ENCODE measurements at places on chromosomes 6 and 20. TPM values are rescaled to one million over a fixed set of nuclear protein-coding genes. Genes with fewer than 3 reads are reported as not detected.
A peak's percentile ranks its signal among the peaks of the same experiment; 100 is the strongest.

DNA sequence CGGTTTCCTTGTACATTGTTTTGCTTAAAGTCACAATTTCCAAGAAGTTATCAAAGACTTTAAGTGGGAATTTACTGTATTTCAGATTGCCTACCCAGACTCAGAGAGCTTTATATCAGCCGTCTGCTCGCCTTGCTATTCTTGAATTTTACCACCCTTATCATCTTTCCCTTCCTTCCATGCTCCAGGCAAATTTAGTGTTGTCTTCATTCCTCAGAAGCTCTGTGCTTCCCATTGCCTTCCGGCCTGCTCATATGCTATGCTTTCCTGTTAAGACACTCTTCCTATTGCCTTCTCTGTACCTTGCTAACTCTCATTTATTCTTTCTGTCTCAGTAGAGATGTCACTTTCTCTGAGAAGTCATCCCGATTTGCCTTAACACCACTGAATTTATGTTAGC, 52.1 kb downstream of the CD2AP start:
- DNase-seq = no peak

GRCh38 chr6:44932651-44933091, 395.5 kb upstream of the RUNX2 start:
- DNase-seq = no peak

- peak; percentile 28 for DNase-seq
These were observed 125.8 kb downstream of the MRPL14 start for GRCh38 chr6:44001318-44002066.

DNA sequence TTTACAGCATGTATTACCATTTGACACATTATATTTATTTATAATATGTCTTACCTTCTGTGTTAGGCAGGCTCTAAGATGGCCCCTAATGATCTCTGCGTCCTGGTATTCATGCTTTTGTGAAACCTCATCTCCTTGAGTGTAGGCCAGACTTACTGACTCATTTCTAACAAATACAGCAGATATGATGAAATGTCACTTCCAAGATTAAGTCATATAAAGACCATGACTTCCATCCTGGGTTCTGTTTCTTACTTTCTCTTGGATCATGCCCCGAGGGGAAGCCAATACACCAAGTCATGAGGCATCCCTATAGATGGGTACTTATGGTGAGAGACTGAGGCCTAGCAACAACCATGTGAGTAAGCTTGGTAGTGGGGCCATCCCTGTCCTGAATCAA, 30.2 kb downstream of the ZHX3 start:
- DNase-seq = no peak

DNA sequence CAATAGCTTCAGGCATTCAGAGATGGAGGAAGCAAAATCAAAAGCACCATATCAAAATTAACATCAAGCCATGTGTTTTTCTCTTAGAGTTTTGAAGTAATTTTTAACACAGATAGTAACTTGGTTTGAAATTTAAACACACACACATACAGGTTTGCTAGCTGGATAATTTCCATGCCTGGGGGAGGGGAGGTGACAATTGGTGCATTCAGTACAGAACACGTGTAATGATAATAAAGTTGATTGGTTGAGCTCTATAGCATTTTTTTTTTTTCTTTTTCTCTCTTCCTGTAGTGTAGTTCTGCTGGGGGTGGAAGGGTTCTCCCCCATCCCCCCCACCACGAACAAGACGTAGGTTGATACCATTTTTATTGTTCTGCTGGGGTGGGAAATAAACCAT, 564.8 kb downstream of the LMBRD1 start:
- no peak for DNase-seq

The BCAS1 gene
- total RNA-seq = not detected

DNA sequence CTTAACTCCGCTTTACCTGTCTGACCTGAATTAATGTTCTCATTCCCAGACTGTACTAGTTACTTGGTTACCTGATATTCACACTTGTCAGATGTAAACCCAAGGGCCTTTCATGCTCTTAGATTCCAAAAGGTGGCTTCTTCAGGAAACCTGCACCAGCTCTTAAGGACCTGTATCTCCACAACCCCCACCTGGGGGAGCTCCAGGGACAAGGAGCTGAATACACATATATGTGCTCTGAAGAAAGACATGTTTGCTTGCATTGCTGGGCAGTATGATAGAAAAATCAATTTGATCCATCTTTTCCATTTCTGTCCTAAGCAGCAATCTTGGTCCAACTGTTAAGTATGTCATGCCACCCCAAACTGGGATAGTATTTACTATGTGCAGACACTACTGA, 64.8 kb upstream of the POU3F2 start:
- peak; percentile 10 for DNase-seq

DNA sequence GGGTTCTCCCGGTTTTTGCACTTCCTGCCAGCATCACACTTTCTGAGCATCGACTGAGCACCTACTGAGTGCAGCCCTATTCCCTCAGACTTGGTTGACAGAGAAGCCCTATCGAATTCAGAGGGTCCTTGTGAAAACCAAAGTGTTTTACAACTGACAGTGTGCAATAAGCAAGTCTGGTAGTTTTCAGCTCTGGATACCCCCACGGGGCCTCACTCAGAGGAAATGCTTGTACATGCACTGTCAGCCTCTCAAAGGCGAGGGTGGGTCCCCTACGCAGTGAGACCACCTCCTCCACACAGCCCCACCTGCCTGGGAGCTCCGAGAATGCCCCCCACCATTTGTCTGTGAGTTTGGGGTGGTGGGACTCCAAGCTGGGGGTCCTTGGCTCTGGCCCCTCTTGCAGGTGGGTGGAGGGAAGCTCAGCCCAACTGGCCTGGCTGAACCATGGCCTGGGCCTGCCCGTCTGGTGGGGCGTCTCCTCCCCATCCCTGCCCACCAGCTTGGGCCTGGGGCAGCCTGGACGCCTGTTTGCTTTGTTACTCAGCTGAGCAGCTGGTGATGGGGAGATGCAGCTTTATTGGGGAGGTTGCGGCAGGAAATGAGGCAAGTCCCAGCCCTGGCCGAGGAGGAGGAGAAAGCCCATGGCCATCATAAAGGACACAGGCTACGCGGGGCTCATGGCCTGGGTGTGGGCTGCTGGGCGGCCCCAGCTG, 1.7 kb downstream of the SPDEF start:
- no peak for DNase-seq

DNA sequence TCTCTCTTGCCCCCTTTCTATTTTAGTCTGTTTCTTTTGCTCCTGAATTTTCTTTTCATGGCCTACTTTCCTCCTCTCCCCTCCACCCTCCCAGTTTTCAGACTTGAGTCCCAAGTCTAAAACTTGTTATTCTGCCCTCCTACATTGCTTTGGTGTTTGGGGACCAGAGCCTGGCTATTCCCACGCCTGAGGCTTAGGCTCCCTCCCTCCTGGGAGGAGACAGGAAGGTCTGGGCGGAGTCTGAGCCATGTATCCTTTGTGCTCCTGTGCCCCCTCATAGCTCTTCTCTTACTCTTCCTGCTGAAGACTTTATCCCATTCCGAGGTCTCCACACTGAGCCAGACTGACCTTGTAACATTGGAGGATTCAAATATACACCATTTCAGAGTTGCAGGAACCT, 69.5 kb downstream of the DAAM2 start:
- no peak for DNase-seq

The TMEM200A gene
- total RNA-seq = 0.35 TPM

DNA sequence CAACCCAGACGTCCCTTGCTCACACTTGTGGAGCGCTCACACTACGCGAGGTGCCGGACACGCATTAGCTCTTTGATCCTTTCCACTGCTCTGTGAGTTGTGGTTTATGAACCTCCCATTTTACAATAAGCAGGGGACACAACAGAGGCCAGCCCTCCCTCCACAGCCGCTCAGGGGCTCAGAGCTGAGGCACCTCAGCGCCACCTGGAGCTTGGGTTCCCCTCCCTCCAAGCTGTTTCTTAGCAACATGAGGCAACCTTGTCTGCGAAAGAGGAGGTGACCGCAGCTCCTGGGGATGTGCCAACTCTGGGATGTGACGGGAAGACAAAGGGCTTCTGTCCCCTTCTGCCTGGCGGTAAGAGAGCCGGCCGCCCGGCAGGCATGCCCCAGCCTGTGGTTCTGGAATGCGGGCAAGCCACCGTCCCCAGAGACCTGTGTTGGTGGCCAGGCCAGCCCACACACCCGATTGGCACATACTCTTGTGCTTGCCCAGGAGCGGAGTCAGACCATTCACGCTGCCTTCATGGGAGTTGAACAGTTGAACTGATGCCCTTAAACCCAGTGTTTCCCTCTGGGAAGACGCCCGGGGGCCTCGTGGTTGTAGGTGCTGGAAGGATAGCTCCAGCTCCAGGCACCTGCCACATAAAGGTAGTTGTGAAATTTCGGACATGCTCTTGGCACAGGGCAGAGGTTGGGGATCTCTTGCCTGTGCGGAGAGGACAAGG, 44.5 kb downstream of the RBM38 start:
- no peak for DNase-seq

- DNase-seq = no peak
These were observed 15.6 kb downstream of the MEP1A start for GRCh38 chr6:46808806-46809205.

DNA sequence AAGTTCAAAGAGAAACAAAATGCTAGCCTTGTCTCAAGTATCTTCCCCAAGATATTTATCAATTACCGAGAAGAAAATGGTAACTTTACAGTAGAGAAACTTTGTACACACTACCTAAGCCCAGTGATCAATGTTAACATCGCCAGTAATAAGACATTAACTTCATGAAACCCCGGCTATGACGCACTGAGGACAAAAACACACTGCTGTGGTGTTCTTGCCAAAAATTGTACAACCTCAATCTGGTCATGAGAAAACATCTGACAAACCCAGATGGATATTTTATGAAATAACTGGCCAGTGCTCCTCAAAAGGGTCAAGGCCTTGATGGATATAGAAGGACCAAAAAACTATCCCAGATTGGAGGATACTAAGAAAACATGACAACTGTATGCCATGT, 85.5 kb upstream of the DTNBP1 start:
- DNase-seq = no peak

DNA sequence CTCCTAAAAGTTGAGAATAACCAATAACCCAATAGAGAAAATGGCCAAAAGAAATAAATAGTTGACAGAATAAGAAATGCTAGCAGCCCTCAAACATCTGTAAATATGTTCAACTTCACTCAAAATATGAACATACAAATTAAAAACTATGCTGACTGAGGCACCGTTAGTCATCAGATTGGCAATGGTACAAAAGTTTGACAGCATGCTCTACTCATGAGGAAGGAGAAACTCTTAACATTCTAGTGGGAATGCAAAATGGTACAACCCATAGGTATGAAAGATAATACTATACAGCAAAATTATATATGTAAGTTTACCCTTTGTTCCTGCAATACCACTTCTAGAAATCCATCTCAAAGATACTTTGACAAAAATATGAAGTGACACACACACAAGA, 1.6 kb upstream of the ZSCAN12 start:
- DNase-seq = no peak

DNA sequence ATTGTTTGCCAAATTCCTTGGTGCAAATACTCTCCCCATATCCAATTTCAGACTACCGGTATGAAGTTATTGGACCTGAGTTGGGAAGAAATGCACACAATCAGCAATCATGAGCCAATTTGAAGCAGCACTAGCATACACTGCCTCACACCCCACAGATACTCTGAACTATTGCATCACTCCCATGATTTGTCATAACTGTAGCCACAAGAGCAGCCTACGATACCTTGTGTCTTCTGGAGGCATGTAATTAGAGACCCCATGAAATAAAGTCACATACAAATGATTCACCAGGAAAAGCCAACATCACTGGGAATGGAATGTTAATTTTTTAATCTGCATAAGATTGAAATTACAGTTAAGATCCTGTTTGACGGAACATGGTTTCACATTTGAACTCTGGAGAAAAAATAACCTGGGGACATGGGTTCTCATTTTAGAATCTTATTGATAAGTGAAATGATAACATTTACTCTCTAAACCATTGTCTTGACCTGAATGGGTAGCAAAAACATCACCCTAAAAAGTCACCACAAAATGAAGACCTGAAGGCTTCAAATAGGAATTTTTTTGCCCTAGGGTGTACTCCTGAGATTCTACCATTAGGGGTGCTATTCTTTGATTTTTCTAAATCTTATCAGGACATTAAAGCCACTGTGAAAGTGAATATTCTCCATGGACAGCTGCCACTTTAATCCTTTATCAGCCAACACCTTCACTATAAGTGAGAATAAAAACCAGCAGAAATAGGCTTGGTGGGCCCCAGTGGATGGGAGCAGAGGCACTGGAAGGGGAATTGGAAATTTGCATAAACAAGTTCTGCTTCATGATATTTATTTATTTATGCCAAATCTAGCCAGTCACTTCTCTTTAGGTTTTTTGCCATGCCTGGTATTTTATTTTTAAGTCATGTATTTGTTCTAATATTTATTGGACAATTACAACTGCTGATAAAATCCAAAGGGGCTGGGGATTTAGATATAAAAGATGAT, 34.5 kb upstream of the HBS1L start:
- no peak for DNase-seq

DNA sequence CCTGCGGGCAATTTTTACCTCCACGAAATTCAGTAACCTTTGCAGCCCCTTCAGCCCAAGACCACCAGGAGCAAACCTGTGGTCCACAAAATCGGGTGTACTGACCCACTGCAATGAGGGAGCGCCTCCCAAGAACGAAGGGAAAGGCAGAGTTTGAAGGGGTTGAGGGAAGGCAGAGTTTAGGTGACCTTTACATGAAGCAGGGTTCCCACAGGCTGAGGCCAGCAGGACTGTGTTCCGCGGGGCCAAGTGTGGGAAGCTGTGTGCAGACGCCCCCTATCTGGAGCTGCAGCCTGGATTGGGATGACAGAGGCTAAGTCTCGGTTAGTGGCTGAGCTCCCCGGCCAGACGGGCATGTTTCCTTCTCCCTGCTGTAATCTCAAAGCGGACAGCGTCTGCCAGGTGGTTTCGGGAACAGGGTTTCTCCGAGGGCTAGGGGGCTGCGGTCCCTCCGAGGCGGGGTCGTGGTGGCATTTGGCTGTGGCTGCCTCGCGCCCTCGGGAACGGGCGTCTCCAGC, 826 bp upstream of the PYGB start:
- no peak for DNase-seq
